Endothelial cell (in vitro differentiated cells): ENCODE measurements at places on chromosomes 6 and 20. TPM values are rescaled to one million over a fixed set of nuclear protein-coding genes. Genes with fewer than 3 reads are reported as not detected.

Gene TCF15
- 6.6 TPM for total RNA-seq

- H3K27me3 ChIP-seq = no peaks in the 10 kb centered on the region
- no peak for DNase-seq
- H3K27ac ChIP-seq = no peak overlapping the region
- no peaks in the 10 kb centered on the region for H3K4me1 ChIP-seq
- no peak overlapping the region for H3K4me3 ChIP-seq
Observed at GRCh38 chr6:83352424-83353061, 78.3 kb downstream of the ME1 start.

- H3K27ac ChIP-seq = no peak overlapping the region
- peaks cover 4% of the 10 kb centered on the region for H3K27me3 ChIP-seq
- no peaks in the 10 kb centered on the region for H3K36me3 ChIP-seq
- no peak overlapping the region for H3K4me3 ChIP-seq
Observed at GRCh38 chr6:39714802-39715201, 10.4 kb downstream of the KIF6 start.

- no peak overlapping the region for H3K4me3 ChIP-seq
- H3K36me3 ChIP-seq = peaks cover 21% of the 10 kb centered on the region
- H3K27me3 ChIP-seq = peaks cover 19% of the 10 kb centered on the region
- no peak for DNase-seq
Observed at GRCh38 chr20:32519381-32519730, 65.8 kb downstream of the NOL4L start.

Gene CCR6
- not detected for total RNA-seq

- H3K27ac ChIP-seq = no peak overlapping the region
- no peaks in the 10 kb centered on the region for H3K27me3 ChIP-seq
- H3K4me3 ChIP-seq = no peak overlapping the region
- peaks cover 12% of the 10 kb centered on the region for H3K4me1 ChIP-seq
- no peaks in the 10 kb centered on the region for H3K36me3 ChIP-seq
Observed at GRCh38 chr20:4297127-4297826, 281.9 kb upstream of the RNF24 start.

DNA sequence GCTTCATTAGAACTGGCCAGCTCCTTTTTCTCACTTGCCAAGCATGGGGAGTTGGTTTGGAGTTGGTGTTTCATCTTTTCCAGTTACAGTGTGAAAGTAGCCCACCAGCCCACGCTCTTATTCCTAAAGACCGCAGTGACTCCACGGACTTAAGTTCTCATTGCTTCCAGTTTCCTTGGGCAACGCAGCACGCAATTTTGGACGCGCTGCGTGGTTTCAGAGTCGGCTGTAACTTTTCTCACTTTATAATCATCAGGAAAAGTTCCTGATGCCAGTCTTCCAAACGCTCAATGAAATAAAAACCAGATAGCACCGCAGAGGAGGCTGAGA is 381 bp upstream of the PEX7 start:
- peak; percentile 5 for DNase-seq
- H3K4me3 ChIP-seq = peak overlapping the region; percentile 90
- no peaks in the 10 kb centered on the region for H3K36me3 ChIP-seq
- peaks cover 7% of the 10 kb centered on the region for H3K4me1 ChIP-seq
- peaks cover 2% of the 10 kb centered on the region for H3K27me3 ChIP-seq
- peak overlapping the region; percentile 73 for H3K27ac ChIP-seq

Gene SLC16A10
- total RNA-seq = 2.4 TPM
